Stimulated activated CD8-positive, alpha-beta memory T cell treated with anti-CD3 and anti-CD28 coated beads, Interleukin-4, amount 100 ng/mL, for 4 hours (primary cell): ENCODE measurements at places on chromosomes 1 and 21.

- DNase-seq = no peak
These were observed 35.4 kb downstream of the IGSF21 start for GRCh38 chr1:18142969-18143368.

DNA sequence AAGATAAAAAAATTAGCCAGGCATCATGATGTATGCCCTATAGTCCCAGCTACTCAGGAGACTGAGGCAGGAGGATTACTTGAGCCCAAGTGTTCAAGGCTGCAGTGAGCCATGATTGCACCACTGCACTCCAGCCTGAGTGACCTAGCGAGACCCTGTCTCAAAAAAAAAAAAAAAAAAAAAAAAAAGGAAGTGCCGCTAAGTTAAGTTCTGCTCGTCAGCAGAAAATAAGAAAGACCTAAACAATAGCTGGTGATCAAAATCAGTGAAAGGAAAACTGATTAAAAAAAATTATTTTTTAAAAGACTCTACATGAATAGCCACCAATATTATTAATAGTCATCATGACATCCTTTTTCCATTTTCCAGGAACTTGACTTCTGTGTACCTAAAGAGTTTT lies 44.2 kb upstream of the MTR start:
- DNase-seq = no peak

GRCh38 chr1:8448911-8449661 lies 131.2 kb downstream of the SLC45A1 start:
- no peak for DNase-seq

DNA sequence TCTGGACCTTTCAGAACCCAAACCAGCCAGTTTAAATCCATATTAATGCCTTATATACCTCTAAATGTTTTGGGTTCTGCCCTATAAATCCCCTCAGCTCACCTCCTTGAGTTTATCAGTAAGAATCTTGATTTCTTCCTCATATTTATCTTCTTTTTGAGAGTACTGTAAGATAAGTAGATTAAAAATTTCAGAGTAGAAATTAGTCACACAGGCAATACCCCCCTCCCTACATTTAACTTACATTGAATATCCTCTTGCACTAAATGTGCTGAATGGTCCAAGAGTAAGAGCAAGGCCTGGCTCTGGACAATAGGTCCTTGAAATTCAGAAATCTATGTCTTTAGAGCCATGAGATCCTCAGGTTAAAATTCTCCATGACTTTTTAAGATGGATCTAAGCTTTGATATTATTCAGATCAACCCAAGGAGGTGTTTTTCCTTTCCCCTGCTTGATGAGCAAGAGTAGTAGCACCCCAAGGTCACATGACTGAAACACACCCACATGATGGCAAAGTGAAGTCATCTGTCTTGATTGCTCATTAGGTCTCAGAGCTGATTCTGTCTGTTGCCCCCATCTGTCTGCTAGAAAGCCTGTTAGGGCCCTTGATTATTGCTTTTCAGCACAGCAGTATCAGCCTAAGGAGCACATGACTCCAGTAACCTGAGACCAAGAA lies 15.8 kb upstream of the NUP210L start:
- DNase-seq = no peak

DNA sequence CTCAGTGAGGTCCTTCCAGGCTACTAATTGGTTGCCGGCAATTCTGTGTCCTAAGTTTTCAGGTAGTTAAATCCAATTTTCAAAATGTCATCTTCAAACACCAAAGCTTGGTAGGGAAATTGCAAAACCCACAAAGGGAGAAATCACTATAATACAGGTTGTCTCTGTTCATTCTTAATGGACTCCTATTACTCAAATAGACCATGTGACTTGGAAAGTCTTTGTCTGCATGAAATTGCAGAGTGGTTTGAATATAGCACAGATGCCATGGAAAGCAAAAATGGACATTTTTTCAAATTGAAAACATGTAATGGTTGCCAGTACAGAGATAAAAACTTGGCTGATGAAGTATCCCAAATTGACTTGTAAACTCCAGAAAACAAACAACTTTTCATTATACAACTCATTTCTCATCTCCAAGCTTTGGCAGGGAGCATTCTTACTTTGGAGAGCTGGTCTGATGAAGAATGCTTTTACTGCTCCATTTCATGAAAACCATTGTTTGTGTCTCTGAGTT lies 169.5 kb upstream of the PKN2 start:
- no peak for DNase-seq

DNA sequence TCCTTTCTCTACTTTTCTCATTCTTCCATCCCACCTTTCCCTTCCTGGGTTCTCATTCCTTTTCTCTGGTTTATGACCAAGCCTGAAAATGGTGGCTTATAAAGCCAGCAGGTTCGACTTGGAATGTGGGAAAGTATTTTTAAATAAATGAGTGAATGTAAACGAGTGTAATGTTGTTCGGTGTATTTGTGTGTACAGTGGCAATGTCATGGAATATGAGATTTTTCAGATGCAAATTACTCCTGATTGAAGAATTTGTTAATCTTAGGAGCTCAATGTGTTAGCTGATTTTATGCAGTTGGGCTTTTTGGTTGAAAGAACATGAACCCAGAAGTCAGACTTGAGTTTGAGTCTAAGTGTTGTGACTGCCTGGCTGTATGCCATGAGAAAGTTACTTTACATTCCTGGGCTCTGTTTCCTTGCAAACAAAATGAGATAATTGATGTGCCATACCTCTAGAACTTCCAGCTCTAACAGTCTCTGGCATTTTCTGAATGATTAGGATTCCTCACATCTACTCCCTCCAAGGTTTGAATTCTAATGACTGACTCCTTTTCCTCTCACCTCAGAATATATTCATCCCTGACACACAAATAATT lies 6.6 kb downstream of the SGIP1 start:
- no peak for DNase-seq

GRCh38 chr1:77594366-77595112 lies 87.9 kb downstream of the ZZZ3 start:
- DNase-seq = no peak

GRCh38 chr1:225637651-225638199 lies 15.2 kb downstream of the ENAH start:
- no peak for DNase-seq

- no peak for DNase-seq
These were observed 14.2 kb upstream of the MYOM3 start for GRCh38 chr1:24126018-24126671.

DNA sequence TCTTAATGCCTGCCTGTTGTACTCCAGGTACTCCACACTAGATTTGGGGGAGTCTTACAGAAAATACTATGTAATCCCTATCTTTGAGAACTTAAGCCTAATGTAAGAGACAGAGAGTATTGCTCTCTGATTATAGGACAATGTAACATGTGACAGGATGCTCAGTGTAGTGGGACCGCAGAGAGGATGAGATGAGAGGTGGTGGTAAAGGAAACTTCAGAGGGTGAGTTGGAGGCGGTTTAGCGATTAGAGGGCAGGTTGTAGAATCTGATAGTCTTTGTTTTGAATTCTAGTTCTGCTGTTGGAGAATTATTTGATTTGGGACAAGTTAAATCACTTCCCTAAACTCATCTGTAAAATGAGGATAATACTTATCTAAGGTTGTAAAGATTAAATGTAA lies 5.4 kb downstream of the SOAT1 start:
- DNase-seq = no peak

GRCh38 chr1:16133007-16133961 lies 22.6 kb downstream of the EPHA2 start:
- DNase-seq = no peak

GRCh38 chr1:5526385-5526750 lies 465.9 kb downstream of the NPHP4 start:
- no peak for DNase-seq

DNA sequence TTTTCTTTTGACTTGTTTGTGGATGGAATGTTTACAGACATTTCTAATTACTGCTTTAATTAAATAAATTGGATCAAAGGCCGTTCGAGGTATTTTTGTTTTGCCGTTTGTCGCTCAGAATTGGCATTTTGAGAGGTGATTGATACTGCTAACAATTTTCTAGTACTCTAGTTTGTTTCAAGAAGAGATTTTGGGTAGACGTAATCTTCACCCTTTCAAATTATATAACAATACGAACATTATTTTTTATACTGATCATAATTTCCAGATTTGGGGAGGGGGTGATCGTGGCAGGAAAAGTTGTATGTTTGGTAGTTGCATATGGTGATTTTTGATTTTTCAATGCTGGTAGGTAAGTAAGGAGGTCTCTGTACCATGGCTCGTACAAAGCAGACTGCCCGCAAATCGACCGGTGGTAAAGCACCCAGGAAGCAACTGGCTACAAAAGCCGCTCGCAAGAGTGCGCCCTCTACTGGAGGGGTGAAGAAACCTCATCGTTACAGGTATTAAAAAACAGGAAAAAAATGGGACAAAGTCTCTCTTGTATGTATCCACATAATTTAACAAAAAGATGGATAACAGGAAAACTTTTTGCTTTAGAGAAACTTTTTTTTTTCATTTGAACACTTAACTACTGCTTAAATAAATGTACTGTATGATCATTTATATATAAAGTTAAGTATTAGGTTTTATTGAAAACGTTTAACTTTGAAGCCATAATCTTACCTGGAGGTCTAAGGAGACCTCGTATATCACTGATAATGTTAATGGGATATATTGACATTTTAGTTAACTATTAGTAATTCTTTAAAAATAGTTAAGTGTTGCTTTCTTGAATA lies 1.7 kb downstream of the H3-3A start:
- no peak for DNase-seq

- no peak for DNase-seq
These were observed 20.1 kb downstream of the KIAA0040 start for GRCh38 chr1:175172503-175172902.

DNA sequence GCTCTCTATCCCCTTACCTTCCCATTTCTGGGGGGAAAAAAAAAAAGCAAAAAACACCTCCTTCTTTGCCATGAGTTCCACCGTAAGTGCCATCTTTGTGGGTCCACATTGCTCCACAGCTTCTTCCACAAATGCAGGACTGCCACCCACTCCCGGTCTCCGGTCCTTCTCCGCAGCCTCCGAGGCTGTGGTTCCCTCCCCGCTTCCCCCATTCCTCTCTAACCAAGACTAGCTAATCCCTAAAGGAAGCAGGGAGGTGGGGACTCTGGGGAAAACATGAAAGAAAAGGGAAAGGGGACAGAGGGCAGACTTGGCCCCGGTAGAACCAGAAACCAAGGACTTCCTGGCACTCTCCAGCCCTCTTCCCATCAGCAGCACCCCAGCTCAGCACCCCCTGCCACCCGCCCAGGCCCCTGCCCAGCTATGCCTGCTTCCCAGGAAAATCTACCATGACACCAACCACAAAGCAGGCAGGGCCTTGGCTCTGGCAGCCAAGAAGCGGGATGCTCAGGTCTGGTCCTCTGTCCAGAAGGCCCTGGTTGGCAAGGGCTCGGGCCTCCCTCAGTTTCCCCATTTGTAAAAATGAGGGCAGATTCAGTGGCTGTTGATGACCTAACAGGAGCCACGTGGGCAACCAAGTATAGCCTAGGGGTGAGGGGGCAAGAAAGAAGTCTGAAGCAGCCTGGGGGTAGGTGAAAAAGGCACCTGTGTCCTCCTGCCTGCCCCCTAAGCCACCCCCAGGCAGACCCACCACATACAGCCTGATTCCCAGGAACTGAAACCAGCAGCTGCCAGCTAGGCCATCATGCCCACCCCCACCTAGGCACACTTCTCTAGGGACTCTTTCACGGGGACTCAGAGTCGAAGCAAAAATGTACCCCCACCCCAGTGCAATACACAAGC lies 2.5 kb downstream of the EPHA2 start:
- DNase-seq = no peak

- no peak for DNase-seq
These were observed 92.2 kb downstream of the PLXNA2 start for GRCh38 chr1:208151728-208152598.

- peak; percentile 2 for DNase-seq
These were observed at the start of gene TTLL7 for GRCh38 chr1:83998498-83999315. TTLL7 (minus strand) TSS chr1:83999132; CDS start chr1:83952211, 46,921 bp downstream.

GRCh38 chr1:185058110-185058509 lies 12.8 kb downstream of the RNF2 start:
- no peak for DNase-seq

DNA sequence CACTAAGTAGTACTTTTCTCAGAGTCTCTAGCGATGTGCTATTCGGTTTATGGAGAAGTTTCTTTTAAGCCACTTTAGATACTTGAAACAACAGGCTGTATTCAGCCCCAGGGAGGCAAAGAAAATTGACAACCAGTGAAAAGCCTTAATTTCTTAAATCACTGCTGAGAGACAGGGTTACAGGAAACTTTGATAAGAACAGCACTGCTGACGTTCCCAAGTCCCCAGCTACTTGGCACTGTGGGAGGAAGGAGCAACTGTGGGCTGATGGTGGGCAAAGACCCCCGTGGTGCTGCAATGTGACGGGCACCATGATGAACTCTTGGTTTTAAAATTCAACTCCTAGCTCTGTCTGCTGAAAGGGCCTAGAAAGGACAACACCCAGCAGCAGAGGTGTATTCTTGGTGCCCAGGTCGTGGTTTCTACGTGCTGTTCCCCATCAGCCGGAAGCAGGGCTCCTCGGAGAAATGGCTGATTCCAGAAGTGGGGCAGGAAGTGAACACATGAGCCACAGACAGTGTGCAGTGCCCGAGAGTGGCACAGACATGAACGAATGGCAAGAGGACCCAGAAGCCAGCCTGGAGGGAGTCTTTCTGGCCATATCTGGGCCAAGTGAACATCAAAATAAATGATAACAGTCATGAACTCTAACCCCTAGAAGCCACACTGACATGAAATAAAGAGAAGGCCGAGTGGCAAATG lies 5.3 kb downstream of the PTTG1IP start:
- DNase-seq = no peak

DNA sequence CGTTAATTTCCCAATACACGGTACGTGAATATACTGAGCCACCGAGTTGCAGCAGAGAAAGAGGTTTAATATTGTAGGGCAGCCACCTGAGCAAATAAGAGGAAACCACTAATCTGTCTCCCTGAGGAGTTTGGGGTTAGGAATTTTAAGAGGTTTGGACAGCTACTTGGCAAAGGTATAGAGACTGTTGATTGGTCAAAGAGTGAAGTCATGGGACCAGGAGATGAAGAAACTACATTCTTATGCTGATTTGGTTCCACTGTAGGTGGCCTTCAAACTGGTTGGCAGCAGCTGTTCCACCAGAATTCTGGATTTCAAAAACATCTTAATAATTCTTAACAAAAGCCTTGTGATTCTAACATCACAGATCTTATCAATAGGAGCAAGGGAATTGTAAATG lies 485.4 kb upstream of the PRMT6 start:
- DNase-seq = no peak

DNA sequence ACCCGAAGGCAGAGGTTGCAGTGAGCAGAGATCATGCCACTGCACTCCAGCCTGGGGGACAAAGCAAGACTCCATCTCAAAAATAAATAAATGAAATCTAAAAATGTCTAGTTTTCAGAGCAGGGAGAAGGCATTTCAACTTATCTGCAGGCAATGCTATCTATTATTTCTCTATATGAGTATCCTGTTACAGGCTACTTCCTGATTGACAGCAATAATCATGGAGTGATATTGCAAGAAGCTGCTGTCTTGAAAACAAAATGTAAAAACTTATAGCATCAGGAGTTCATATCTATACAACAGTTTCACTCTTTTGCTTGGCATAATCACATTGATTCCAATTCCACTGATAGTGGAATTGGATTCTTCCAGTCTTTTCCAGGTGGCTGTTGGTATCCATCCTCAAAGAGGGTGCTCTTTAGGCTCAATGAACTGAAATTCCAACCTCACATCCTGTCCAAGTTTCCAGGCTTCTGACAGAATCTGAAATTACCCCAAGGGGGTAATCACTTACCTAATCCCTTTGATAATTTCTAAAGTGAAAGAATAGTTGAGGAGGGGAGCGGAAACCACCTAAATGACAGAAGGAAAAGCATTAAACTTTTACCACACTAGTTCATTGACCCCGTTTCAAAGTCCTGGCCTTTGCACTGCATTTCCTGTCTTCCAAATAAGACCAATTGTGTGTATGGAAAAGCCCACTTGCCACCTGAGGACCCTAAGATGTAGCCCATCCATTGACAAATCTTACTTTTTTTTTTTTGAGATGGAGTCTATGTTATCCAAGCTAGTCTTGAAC lies 107.6 kb downstream of the GLUL start:
- DNase-seq = no peak
